Hepatic stellate cell (primary cell): ENCODE measurements at places on chromosomes 12 and 14.

DNA sequence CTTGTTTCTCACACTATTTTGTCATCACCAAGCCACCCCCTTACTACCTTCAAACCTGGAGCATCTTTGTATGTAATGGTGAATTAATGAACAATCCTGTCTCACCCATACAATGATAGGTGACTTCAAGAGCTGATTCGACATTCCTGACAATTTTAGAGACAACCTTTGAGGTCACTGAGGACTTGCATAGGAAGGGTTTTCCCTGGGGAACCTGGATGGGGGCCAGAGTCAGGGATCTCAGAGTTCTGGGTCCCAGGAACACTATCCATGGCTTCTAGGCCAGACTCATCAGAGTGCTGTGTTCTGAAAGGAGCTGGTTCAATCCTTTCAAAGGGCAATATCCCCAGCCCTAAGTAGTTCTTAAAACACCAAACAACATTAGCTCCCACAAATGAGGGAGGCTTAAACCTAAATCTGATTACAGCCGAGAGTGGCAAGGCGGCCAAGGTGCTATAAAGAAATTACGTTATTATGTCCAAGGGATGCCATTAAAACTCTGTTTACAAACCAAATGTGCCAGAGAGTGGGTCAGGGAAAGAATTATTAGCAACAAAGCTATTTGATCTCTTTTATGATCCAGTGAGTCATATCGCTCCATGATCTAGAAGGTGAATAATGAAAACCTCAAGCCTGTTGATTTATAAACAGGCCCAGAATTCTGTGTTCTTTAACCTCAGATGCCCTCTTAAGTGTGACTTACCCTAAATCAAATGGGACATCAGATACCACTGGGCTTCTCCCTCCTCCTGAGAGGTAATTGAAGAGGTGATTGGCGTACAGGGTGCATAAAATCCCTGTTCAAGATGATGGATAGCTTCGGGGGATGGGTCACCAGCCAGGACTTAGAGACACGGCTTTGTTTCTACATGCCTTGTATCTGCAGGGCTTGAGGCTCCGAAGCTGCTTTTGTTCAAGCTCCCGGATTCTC lies 230.2 kb upstream of the TBX3 start:
- no peak for DNase-seq

DNA sequence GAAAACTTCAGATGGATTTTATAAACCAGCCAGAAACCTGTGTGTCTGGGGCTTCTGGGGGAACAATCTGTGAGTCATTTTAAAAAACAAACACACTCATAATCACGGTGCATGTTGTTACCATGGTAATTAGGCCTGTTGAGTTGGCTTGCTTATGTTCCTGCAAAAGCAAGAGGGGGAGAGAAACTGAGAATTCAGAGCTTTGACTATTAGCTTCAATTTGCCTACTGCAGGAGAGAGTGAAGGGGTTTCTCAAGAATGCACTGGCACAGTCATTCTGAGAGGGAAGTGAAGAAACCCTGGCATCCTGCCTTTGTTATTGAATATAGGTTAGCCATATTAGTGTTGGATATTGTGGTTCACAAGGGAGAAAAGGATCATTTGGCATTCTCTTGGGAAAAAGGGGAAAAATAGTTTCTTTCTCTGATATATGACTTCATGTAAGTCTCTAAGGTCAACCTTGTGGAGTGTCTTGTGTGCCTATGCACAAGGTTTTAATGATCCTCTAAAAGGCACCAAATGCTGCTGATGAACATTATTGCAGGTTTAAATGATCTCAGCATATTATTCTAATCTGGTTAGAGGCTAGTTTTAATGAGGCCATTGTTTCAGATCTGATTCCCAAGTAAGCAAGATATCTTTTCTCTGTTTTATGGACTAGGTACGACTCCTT lies 12.9 kb downstream of the GNG2 start:
- peak; percentile 51 for DNase-seq

DNA sequence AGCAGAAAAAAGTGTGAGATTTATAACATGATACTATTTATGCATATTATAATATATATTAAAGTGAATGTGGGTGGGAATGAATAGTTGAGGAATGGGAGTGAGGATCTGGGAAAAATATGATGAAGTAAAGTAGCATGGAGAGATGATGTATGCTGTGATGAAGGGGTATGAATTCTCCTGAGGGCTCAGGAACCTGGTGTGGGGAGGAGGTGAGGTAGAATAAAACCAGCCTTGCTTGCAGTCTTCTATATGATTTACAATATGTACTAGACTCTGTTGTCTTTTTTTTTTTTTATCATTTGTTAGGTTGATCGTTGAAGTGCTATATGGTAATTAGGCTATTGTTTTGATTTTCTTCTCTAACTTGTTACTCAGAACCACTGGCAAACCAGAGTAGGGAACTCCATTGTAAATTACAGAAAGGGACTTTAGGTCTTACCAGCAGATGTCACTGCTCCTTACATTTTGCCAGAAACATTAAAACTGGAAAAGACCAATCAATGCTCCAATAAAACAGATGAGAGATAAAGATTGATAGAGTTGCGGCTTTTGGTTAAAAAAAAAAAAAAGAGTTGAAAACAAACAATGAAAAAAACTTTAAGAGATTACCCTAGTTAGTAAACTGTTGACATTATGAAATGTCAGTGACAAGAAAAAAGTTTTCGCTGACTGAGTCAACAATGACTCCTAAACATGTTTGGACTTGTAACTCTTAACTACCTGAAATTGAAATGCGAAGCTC lies 39.9 kb downstream of the ATL1 start:
- DNase-seq, result no peak

- DNase-seq, result no peak
Observed at GRCh38 chr12:112928978-112929377, 9.3 kb upstream of the OAS3 start.

GRCh38 chr14:33879684-33880286 lies 71.1 kb downstream of the EGLN3 start:
- no peak for DNase-seq

DNA sequence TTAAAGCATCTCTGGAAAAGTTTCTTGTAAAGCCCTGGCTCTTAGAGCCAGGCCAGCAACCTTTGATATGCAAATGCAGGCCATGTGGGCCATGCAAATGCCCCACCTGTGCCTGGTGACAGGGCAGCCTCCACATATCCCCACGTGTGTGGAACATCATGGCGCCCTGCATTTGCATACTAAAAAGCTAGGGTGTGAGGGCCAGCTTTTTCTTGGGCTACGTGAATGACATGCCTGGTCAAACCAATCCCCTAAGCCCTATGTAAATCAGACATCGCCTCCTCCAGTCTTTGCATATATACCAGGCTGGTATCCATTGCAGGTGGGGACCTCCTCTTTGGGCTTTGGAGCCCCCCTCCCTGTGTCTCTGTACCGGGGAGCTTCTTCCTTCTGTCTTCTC lies 6.4 kb downstream of the CSRP2 start:
- DNase-seq, result no peak

- DNase-seq, result no peak
Observed at GRCh38 chr14:41051801-41052200, 554.9 kb upstream of the LRFN5 start.

GRCh38 chr12:51692016-51692415 lies 101.0 kb downstream of the SCN8A start:
- no peak for DNase-seq

DNA sequence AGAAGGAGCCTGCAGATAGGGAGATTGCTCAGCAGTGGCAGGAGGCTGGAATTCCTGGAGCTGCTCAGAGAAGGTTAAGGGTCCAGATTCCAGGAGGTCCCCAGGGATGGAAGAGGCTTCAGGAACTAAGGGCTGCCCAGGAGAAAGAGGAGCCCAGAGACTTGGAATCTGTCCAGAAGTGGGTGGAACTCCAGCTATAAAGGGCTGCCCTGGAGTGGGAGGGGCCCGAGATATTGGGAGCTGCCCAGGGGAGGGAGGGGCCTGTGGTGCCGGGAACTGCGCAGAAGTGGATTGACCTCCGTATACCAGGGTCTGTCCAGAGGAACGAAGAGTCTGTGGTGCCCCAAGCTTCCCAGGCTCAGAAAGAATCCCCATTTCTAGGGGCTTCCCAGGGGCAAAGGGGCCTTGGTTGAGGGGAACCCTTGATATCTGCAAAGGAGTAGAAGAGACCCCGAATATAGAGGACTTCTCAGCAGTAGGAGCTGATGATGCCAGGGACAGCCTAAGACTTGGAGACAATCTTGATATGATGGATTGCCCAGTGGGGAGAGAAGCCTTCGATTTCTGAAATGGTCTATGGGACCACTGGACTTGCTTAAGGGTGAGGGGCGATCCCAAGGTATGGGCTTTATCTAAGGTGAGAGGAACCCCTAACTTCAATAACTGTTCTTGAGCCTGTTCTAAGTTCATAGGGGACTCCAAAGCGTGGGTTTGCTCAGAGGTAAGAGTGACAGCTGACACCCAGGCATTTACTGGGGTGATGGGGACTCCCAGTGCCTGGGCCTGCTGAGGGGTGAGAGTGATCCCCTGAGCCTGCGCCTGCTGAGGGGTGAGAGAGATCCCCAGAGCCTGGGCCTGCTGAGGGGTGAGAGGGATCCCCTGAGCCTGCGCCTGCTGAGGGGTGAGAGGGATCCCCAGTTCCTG lies 45.0 kb downstream of the FAM186A start:
- peak; percentile 70 for DNase-seq

DNA sequence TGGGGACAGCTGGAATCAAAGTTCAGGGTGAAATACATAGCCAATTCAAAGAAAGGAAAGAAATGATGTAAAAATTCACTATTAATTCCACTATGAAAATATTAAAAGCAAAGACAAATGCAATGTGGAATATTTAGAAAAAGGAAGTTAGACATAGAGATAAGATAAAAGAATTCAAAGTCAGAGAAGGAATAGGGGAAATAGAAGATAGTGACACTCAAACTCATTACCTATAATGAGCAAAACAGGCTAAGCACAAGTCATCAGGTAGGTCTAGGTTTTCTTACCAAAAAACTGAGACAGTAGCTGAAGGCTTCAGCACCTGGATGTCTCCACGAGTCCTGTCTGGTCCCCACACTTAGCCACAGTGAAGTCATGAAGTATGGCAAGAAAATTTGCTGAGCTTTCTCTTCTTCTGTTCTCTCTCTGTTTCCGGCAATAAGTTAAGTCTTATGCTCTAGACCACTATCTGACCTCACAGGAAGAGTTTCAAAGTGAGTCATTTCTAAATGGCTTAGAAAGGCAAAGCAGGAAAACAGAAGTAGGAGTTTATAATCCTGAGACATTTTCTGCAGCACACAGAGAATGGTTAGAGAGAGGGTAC lies at the start of gene C3AR1:
C3AR1 (minus strand) TSS at position 369 of the 604 bp plus-strand sequence. CDS start 6,174 bp downstream, outside the sequence.
- DNase-seq, result peak; percentile 59

GRCh38 chr14:50403419-50403818 lies 6.7 kb upstream of the CDKL1 start:
- DNase-seq, result peak; percentile 16

GRCh38 chr12:20548611-20549010 lies 146.5 kb upstream of the SLCO1C1 start:
- no peak for DNase-seq

DNA sequence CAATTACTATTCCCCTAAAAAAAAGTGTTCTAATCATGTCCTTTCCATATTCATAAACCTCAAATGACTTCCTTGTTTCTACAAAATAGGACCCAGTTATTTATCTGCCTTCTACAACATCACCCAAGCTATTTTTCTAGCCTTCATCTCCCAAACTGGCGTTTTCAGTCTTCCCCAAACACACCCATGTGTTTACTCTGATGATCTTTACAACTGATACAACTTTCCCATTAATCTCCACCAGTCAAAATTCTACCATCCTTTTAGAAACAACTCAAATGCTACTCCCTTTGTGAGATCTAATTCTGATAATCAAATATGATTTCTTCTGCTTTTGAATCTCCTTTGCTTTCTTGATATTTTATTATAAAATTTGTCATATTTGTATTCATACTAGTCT lies 114.5 kb downstream of the DUSP6 start:
- DNase-seq, result no peak

DNA sequence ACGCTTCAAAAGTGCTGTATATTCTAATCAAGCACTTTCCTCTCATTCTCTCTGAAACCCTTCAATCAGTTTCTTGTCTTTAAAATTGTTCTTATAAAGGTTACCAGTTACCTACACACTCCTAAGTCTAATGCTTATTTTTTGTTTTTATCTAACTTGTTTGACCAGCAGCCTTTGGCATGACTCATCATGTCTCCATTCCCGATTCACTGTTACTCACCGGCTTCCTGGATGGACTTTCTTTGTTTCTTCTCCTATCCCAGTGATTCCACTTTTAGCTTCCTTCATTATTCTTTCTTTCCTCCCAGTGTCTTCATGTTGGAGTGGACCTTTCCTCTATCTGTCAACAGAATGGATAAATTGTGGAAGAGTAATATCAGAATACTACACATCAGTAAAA lies 368.6 kb upstream of the CCDC196 start:
- no peak for DNase-seq

DNA sequence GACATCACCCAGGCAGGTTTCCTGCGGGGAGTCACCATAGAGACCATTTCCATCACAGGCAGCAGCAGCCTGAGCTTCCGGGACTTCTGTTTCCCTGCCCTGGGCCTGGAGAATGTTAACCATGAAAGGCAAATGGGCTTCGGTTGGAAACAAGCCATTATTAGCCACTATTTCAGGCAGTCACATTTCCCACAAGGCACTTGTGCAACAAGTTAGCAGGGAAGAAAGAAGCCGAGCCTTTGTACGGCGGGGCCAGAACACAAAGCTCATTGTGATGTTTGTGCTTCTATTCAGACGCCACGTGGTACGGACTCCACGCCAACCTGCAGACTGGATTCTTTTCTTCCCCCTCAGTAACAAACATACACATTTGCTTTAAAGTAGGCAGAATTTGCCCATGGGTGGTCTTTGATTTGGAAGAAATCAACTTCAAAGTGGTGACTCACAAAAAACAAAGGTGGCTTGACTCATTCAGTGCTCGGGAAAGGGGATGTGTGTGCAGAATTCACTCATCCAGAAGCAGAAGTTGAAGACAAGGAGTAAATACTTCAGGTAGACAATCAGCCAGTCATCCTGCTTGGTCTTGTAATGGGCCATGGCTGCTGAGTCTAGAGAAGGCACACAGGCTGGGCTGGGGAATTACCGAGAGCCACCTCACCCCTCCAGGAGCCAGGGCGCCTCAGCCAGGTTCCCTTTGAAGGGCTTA lies 154.2 kb upstream of the PRMT8 start:
- DNase-seq, result no peak

- no peak for DNase-seq
Observed at GRCh38 chr12:19415563-19415962, 23.7 kb upstream of the AEBP2 start.

- no peak for DNase-seq
Observed at GRCh38 chr12:124792961-124793441, 70.7 kb downstream of the SCARB1 start.

DNA sequence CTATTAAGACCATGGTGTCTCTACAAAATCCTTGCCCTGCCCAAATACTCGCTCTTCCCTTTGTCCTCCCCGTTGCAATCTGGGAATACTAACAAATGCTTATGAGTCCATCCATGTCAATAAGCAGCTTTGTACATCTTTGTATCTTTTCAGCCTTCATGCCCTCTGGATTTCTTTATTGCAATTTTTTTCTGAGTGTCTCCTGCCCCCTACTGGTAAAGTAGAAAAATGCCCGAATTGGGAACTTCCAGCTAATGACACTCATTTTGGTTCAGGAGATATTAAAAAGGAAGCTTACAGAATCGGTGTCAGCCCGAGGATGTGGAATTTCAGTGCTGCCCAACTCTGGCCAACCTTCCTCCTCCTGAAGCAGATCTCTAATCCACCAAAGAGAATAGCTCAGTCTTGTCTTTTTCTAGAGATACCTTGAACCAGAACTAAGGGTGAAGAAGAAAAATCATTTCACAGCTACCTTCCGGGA lies 46.0 kb downstream of the SH2B3 start:
- no peak for DNase-seq

- DNase-seq, result no peak
Observed at GRCh38 chr14:70156592-70156991, 32.2 kb downstream of the SLC8A3 start.
